C1 segment of cervical spinal cord (tissue), 14 donors: ENCODE measurements at places on chromosomes 7 and 10.

DNA sequence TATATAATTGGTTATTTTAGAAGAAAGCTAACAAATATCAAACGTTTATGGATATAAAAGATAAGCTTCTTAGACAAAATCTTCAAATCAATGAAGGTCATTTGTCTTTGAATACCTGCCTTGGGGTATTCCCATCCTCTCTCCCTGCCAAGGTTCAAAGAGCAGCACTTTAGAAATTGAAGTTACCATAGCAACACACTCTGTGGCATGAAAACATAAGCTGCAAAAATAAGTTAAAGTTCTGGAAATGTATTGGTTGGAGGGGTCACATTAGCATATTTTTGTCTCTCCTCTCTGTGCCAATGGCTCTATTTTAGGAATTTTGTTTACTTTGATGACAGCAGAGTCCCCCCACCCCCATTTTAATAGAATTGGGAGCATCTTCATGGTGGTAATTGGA, 12.0 kb downstream of the ECHDC3 start:
- no peak for DNase-seq

GRCh38 chr7:158028971-158029370, 558.7 kb downstream of the PTPRN2 start:
- DNase-seq: no peak

GRCh38 chr10:46240684-46241565, 45.9 kb upstream of the ANTXRL start:
- no peak for DNase-seq

GRCh38 chr10:27618036-27618615, 114.0 kb downstream of the RAB18 start:
- no peak for DNase-seq

- DNase-seq: no peak
Observed at GRCh38 chr7:83105948-83106347, 56.7 kb downstream of the PCLO start.
